ENCODE measurements at places on chromosomes 5 and 9. TPM values are rescaled to one million over a fixed set of nuclear protein-coding genes. Genes with fewer than 3 reads are reported as not detected.

- DNase-seq: no peak
These were observed 23.4 kb downstream of the IL33 start for GRCh38 chr9:6239048-6239461.

DNA sequence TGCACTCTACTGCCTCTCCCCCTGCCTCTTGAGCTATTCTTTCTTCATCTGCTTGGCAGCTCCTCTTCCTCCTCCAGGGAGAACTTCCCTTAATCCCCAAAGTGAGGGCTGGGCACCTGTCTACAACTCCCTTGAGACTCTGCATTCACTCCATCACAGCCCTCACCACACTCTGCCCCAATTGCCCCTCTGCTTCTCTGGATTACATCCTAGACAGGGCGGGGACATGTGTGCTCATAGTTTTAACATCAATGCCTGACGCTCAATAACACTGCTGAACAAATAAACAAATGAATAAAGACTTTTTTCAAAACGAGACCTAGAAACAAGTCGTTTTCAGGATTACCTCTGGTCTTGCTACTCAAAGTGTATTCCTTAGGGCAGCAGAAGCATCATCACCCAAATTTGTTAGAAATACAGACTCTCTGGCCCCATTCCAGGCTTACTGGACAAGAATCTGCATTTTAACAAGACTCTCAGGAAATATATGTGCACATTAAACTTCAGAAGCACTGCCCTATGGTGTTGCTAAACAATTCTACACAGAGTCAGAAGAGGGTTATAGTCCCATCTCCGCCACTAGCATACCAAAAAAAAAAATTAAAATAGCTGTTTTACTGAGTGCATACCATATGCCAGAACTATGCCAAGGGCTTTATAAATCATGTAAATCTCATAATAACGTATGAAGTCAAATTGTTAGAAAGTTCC lies 115.6 kb downstream of the CDK5RAP2 start:
- no peak for DNase-seq

DNA sequence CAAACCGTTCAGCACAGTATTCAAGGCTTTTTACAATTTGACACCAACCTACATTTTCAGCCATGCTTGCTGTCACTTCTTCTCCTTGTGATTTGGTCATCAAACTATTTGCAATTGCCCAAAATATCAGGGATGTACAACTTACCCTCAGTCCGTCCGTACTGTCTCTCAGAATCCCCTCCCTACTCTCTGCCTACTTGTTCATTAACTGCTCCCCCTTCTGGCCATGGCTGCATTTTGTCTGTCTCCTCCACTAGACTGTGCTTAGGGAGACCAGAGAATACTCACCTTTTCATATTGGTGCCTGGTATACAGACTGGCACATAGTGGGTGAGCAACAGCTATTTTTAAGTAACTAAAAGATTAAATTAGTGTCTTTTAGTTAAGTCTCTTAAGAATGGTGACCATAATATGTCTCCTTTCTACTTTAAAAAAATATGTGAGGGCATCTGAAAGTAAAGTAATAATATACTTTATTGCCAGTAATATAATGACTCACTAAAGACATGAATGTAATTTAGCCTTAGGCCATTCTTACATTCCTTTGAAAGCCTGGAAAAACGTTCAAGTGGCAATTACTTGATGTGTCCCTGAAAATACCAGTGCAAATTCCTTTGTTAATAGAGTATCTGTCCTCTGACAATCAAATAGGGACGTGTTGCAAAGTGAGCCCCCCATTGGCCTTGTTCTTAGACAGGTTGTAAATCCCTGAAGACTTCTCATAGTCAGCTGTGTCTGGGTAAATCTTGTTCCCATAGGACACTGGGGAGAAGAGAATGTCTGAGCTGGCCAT lies 27.8 kb downstream of the PRLR start:
- peak; percentile 45 for DNase-seq

DNA sequence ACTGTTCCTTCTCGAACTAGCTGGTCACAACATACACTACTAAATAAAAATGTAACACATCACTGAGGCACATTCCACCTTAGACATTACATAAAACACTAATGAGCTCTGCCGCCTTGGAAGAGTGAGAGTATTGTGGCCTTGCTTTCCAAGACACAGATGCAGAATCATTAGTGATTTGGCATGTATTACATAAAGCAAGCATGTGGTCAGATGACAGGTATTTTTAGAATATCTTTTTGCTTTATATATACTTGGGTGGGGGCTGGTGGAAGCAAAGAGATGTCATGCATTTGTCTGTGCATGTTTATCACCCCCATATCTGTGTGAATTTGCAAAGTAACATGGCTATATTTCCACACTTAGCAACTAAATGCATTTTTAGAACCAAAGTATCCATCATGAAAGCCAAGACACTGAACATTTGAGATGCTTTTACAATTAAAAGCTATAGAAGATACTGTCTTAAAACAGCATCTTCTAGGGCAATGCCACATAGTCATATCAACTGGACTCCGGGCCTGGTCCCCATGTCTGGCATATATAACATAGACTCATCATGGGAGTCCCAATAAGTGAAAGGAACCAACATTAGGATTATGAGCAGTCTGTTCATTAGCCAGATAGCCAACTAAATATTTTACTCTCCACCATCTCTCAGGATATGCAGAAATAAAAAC lies 213.5 kb downstream of the MEF2C start:
- DNase-seq: no peak

- DNase-seq: peak; percentile 74
These were observed 119.8 kb downstream of the EBF1 start for GRCh38 chr5:158979749-158980521.

DNA sequence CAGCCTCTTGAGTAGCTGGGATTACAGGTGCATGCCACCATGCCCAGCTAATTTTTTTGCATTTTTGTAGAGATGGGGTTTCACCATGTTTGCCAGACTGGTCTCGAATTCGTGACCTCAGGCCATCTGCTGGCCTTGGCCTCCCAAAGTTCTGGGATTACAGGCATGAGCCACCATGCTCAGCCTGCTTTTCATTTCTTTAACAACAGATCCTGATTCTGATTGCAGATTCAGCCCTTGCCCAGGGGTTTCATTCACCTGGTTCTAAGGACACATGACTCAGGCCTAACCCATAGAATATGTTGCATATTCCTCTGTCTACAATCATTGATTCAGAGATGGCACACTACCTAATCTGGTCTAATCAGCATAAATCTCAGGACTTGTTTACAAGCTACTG lies 56.1 kb upstream of the CCDC112 start:
- DNase-seq: no peak

- DNase-seq: no peak
These were observed 18.8 kb upstream of the OR2K2 start for GRCh38 chr9:111348821-111349271.

DNA sequence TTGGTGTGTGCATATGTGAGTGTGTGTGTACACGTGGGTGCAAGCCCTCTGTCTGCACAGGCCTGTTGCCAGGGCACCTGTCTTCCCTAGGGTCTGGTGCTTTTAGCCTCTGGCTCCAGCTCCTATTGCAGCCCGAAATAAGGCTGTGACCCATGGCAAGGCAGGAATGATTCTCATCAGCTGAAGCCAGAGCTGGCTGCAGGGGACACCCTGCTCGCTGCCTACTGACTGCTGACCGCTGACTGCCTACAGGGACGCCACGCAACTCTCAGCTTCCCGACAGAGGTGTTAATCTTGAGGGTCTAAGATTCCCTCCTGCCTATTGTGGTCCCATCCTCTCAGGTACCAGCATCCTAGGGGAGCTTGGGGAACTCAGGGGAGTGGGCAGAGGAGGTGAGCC lies at the start of gene MYOZ3:
Gene MYOZ3, plus strand, starts transcription at position 166 of the 400 bp plus-strand sequence. CDS start 1,691 bp downstream, outside the sequence.
- peak; percentile 11 for DNase-seq

DNA sequence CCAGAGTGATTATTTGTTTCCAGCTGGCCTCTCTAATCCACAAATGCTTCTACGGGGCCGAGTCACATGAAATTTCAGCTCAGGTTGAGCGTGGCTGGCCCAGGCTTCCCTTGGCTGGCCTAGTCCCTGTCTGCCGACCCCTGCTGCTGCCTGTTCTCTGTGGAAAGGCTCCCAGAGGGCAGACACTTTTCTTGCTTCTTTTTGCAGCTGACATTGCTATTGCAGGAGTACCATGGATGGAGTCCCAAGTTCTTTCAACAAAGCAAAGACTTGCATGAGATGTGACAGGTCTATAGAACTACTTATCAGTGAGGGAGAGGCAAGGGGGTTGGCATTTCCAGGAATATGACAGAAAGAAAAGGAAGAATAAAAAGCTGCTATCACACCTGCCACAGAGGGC lies 287.4 kb upstream of the ARRDC3 start:
- DNase-seq: no peak

- no peak for DNase-seq
These were observed 65.6 kb downstream of the PSD2 start for GRCh38 chr5:139861021-139861888.

- no peak for DNase-seq
These were observed 87.6 kb downstream of the MAMDC2 start for GRCh38 chr9:70131296-70131695.

DNA sequence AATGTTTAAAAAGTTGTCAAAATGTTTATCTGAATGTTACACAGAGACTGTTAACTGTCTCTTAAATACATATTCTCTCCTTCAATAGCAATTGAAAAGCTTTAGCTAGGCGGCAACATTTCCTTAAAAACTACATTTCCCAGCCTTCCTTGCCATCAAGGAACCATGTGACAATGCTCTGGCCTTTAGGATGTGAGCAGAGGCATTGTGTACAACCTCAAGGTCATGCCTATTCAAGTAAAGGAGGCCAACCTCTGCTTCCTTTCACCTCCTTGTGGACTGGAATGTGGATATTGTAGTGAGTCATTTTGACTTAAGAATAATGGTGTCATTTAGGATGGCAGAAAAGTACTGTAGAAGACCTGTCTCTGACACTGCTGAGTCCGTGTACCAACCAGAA lies 23.7 kb upstream of the MROH2B start:
- no peak for DNase-seq

GRCh38 chr5:179415291-179416060 lies 70.2 kb upstream of the ADAMTS2 start:
- no peak for DNase-seq

GRCh38 chr9:135048758-135049444 lies 38.6 kb upstream of the OLFM1 start:
- DNase-seq: no peak

DNA sequence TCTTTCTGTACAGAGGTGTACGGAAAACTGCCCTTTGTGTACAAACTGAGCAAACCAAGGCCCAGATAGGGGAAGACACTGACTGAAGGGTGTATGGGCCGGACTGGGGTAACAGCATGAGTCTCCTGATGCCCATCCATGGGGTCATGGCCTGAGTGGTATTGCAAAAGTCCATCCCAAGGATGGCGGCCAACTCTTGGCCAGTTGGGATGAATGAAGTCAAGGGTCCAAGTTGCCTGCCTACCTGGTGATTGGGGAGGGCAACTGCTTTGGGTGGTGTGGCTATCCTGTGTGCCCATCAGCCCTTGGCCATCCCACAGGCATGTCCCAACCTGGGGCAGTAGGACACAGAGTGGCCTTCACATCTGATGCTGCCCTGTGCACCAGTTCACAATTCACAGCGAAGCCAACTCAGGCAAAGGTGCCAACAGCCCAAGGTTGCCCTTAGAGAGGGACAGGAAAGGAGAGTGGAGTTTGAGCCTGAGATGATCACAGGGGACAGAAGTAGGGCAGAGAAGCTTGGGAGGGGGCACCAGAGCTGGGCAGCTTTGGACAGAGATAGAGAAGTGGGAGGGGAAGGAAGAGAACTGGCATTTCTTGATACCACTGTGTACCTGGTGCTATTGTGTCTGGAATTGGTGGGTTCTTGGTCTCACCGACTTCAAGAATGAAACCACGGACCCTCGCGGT lies 46.6 kb downstream of the COL15A1 start:
- DNase-seq: no peak

GRCh38 chr9:82939451-82939850 lies 123.5 kb downstream of the RASEF start:
- DNase-seq: no peak

DNA sequence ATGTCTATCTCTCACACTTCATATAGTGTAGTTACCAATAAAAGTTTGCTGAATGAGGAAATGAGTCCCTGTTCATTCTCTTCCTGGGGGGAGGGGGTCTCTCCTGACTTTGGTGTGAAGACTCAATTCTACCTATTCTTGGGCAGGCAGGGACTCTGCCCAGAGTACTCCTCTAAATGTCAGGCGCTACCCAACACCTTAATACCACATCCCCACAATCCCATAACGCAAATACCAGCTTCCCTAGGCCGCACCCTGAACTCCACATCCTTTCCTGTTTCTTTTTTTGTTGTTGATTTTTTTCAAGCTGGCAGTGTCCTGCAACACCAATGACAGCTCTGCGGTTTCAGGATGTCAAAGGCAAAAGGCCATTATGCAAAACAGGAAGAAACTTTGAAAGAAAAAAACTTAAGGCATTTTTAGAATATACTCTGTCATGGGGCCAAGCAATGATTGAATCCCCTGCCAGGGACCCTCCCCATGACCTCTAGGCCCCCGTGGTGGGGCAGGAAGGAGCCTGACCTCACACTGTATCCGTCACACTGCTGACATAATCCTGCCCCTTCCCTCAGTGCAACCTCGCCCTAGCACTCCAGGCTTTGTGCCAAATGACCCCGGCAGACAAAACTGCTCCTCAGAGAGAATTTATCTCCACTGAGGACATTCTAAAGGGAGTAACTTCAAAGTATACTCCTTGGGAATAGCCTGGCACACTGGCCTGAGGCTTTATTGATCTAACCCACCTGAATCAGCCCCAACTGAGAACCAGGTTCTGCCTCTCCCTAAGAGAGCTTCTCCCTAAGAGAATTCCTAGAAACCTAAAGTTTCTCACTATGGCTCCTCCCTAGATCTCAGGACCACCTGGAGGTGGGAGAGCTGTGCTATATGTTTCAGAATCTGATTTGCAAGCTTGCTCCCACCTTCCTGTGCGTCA lies 8.0 kb downstream of the B4GALT1 start:
- DNase-seq: peak; percentile 90

DNA sequence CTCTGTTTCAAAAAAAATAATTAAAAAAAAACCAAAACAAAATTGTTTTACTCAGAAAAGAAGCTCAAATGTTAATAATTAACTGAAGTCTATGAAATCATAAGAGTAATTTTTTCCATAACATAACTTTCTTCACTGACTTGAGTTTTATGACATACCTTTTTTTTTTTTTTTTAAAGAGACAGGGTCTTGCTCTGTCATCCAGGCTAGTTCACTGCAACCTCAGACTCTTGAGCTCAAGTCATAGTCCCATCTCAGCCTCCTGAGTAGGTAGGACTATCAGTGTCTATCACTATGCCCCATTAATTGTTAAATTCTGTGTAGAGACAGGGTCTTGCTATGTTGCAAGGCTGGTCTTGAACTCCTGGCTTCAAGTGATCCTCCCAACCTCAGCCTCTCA lies 21.9 kb downstream of the SAR1B start:
- DNase-seq: no peak

- no peak for DNase-seq
These were observed 73.8 kb downstream of the MAPKAP1 start for GRCh38 chr9:125633116-125633745.

BTNL8 gene
- not detected for total RNA-seq

PCDHB9 gene
- total RNA-seq: 4.3 TPM

RELL2 gene
- total RNA-seq: 1.4 TPM

ITGA2 gene
- total RNA-seq: 0.88 TPM

SOX30 gene
- 0.44 TPM for total RNA-seq

SLC27A6 gene
- 31.7 TPM for total RNA-seq

EIF4E1B gene
- total RNA-seq: not detected

MLANA gene
- not detected for total RNA-seq

LECT2 gene
- total RNA-seq: not detected

ADRA1B gene
- 2.9 TPM for total RNA-seq

BARHL1 gene
- total RNA-seq: not detected

GAS1 gene
- 39.3 TPM for total RNA-seq

ITK gene
- 2.2 TPM for total RNA-seq

MAMDC2 gene
- 12.3 TPM for total RNA-seq

GPR151 gene
- not detected for total RNA-seq

TIGD6 gene
- 3.3 TPM for total RNA-seq

SPINK6 gene
- not detected for total RNA-seq

CTNND2 gene
- 4.8 TPM for total RNA-seq

All from left cardiac atrium (tissue), 4 donors.